Vagina (tissue), 2 donors: ENCODE measurements at places on chromosomes 2 and 18.

GRCh38 chr2:42116195-42117181, 52.7 kb upstream of the EML4 start:
- DNase-seq = no peak

DNA sequence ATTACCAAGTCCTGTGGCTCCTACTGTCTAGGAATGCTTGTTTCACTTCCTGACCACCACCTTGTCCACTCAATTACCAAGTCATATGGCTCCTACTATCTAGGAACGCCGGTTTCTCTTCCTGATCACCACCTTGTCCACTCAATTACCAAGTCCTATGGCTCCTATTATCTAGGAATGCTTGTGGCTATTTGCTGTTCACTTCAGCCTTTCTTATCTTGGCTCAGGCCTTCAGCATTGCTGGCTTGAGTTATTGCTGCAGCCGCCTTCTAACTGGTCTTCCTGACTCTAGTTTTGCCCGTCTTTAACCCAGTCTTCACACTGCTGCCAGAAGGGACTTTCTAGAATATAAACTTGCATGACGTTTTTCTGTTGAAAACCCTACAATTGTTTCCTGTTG, 82.5 kb upstream of the GAREM1 start:
- DNase-seq = no peak

GRCh38 chr18:46096651-46097300, 1.3 kb downstream of the ATP5F1A start:
- no peak for DNase-seq

DNA sequence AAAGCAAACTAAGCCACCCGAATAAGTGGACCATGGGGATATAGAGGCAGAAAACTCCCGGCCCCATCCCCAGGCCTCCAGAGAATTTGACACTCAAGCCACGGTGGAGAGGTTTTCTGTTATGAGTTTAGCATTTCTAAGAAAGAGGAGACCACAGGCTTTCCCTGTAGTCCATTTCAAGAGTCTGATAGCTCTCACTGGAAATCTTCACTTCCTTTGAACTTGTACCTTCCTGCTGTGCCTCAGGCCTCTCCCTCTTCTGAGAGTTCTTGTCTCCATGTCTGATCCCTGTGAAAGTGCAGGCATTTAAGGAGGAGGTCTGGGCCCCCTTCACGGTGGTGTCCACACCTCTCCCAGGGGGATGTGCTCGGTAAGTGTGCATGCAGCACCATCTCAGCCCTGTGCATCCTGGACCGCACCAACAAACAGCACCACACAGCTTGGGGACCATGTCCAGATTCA, 113.7 kb downstream of the BCL2 start:
- no peak for DNase-seq
